Stimulated activated naive B cell treated with anti-CD40 and anti-IgM and Interleukin-4, amounts not matched to agents 10 μg/mL and 1 μg/mL and 100 μg/mL, for 72 hours (primary cell): ENCODE measurements at places on chromosomes 2 and 18.

DNA sequence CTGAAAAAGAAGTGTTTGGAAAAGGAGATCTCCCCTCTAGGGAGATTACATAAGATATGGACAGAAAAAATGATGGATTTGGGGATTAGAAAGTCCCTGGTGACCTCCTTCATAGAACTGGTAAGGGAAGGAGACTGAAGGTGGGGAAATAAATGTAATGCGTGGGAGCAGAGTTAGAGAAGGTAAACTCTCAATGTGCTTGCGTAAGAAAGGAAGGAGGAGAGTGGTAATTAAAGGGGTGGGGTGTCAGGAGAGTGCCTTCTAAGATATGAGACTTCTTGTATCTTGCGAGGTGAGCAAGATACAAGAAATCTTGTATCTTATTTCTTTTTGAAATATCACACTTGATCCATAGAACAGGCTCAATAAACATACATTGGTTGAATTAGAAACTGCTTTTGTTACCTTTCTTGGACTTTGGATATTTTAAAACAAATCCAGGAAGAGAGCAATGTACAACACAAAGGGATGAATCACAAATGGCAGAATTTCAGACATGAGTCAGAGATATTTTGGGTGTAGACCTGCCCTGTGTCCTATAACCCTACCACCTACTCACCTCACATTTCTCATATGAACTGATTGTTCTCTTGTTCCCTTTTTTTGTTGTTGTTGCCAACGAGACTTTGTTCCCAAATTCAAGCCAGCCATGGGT lies 342.4 kb downstream of the INSIG2 start:
- DNase-seq = no peak

DNA sequence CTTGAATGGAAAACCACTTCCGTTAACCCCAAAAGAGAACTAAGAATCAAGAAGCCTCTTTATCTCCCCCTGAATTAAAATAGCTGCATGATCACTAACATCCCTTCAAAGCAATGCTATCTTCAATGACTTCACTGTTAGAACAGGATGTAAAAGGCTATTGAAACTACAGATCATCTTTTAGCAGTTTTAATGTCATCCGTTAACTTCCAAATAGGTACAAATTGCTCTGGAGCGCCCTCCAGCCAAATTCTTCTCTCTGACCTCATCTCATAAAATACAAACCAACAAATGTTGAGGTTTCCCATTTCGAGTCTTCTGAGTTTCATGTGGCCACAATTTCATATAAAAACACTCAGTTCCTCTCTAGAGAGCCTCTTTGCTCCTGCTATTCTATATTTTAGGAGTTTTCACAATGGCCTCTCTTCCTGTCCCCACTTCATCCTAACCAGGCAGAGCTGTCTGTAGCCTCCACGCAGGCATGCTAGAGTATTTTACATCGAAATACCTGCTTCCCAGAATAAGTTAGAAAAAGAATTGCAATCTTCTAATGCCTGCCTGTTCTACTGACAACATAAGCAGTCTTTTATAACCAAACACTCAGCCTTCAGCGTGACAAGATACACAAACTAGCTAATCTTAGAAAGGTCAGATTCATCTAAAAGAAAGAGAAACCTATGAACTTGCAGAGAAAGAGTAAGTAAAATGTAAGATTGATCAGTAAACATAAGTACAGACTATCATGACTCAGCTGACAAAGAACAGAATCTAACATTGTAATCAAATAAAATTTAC lies 37.9 kb downstream of the B4GALT6 start:
- DNase-seq = no peak

DNA sequence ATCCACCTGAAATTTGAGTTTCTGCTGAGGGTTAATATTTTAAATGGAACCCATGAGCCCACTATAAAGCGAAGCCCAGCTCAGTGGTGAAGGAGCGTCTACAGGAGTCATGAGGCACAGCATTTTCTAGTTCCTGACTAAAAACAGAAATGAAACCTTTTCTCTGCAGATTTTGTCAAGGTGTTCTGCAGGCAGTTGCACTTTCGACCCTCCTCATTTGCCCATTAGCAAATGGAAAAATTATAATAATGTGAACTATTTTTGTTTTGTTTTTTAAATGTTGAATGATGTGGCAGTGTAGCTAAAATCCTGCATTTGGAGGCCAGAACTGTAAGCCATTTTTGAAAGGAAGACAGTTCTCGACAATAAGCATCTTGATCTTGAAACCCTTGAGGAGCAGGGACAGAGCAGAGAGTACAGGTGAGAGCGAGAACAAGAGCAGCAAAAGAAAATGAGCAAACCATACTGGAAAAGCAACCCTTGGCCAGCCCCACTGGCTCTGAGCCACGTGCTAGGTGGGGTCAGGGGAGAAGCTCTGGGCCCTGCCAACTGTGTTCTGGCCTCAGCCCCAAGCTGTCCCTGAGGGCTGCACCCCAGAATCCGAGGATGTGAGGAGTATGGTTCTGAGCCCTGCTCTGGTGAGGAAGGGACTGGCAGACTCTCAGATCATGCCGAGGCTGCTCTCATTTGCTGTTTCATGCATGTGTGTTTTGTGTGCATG lies 26.4 kb upstream of the COPS8 start:
- no peak for DNase-seq

- no peak for DNase-seq
These were observed 264.3 kb downstream of the NOL4 start for GRCh38 chr18:33960417-33960816.

DNA sequence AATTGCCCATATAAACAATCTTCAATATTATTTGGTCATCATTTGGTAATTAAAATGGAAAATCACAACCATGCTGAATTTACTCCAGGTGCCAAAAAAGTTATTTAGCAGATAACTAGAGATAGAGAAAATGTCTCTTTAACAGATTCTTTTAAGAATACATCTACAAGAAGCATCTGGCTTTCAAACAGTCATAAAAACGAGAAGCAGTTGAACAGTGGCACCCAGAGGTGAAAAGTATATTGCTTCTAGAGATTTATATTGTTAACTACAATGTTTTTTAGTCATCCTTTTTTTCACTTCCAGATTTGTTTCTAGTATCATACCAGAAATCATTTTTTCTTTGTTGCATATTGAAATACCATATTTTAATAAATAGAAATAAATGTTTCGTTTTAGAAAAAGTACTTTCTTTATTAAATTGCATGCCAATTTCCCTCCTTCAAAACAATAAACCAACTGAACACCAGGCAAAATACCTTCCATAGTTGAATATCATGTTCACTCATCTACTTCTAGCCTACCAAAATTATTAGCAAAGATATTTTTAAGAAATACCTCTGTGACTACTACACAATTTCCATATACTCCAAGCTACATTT lies 65.4 kb upstream of the HNRNPA3 start:
- no peak for DNase-seq

GRCh38 chr18:26919627-26920026 lies 54.1 kb upstream of the AQP4 start:
- DNase-seq = no peak

DNA sequence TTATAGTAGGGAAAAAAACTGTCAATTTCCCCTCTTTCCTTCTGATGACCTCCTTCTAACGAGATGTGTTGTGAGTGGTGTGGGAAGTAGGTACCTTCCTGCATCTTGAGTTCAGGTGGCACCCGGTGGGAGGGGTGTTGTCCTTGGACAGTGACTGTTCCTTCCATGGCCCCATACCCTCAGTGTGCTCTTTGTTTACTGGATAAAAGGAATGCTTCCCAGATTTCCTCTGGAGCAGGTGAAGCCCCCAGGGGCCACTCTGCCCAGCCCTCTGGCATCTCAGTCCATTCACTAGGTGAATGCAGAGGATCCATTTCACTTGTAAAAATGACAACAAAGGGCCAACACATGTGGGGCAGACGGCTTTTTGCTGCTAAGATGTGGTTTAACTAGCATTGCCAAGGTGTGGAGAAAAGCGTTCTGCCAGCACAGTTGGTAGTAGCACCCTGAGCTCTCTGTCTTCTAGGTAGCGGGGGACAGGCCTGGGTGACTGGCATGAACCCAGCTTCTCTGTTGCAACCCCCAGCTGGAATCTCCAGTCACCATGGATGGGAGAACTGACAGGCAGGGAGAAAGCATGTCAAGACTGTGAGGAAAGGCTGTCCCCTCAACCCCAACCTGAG lies 6.9 kb downstream of the GDF7 start:
- no peak for DNase-seq

GRCh38 chr2:62216616-62217015 lies 20.7 kb downstream of the B3GNT2 start:
- no peak for DNase-seq

- no peak for DNase-seq
These were observed 3.7 kb downstream of the FTCDNL1 start for GRCh38 chr2:199847181-199847864.

DNA sequence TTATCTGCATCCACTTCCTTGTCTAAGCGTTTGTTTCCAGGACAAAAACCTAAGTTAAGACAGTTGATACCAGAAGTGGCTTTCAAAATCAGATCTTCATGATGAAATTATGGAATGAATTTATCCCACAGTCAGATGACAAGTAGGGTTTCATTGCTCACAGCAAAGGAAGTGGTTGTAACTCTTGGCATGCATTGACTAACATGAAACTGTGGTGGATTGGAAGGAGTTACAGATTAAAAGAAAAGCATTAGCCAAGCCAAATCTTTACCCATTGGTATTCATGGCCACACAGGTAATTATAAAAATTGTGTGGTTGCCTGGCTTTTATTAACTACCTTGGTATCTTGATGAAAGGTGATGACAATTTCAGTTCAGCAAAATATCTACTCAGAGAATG lies 438.0 kb upstream of the NXPH2 start:
- no peak for DNase-seq

DNA sequence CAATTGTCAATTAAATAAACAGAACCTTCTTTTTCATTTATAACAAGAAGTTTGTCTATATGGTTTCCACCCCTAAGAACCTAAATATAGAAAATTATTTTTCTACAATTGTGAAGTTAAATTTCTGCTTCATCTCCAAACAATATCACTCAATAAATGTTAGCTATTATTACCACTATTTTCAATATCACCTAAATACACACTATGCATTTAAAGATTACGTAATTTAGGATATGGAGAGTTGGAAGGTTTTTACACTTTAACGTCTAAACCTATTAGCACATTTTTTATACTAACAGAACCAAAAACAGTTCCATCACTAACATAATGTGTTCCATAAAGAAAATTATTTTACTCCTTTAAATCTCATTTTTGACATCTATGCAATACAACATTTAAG lies 48.0 kb downstream of the ROCK2 start:
- DNase-seq = no peak
